Hematopoietic multipotent progenitor cell treated with erythropoietin and hydrocortisone succinate and interleukin-3 and kit ligand, for 15 days (in vitro differentiated cells): ENCODE measurements at places on chromosomes 12 and 14.

GRCh38 chr12:13853471-13853870 is 127.9 kb downstream of the GRIN2B start:
- DNase-seq: no peak

DNA sequence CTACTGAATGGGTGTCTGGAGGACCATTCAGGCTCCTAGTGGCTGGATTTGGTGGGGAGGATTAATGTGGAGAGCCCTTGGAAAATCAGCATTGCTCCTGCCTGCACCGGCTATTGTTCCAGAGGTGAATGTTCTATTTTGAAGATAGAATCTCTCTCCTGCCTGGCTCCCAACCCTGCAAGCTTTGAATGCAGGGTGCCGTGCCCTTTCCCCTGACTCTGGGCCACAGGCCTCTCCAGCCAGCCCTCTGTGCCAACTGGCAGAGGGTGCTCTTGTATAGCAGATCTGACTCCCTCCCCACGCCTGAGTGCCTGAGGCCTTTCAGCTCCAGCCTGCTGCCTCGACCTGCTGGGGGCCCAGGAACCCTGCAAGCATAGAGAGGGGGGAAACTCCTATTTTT is 106.8 kb downstream of the TMEM260 start:
- no peak for DNase-seq

DNA sequence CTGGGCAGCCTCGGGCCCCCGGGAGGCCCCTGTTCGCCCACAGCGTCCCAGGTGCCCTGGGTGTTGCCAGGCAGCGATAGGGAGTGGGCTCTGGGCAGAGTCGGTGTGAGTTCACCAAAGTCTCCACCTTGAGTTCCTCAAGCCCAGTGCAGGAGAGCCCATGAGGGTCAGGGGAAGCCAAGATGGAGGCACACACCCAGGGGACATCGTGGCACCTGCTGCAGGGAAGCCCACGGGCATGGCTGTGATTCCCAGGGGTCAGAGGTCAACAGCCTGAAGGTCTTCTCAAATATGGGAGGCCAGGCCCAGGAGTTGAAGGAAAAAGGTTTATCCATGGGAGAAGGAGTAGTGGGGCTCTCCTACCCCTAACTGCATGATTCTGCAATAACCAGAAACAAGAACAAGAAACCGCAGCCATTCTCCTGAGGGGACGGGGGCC is 148.8 kb downstream of the ADGRD1 start:
- DNase-seq: no peak

- DNase-seq: no peak
These were observed 414.6 kb upstream of the PDE3A start for GRCh38 chr12:19953734-19954133.

DNA sequence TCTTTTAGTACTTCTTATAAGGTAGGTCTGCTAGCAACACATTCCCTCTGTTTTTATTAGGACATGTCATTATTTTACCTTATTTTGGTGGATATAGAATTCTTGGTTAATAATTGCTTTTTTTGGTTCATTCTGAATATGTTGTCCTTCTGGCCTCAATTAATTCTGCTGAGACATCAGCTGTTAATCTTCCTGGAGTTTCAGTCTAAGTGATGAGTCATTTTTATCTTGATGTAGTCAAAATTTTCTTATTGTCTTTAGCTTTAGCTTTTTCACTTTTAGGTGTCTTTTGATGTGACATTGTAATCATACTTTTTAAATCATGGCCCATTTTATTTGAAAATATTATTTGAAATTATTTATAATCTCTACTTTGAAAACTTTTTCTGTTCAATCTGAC is 104.9 kb upstream of the PMCH start:
- no peak for DNase-seq

DNA sequence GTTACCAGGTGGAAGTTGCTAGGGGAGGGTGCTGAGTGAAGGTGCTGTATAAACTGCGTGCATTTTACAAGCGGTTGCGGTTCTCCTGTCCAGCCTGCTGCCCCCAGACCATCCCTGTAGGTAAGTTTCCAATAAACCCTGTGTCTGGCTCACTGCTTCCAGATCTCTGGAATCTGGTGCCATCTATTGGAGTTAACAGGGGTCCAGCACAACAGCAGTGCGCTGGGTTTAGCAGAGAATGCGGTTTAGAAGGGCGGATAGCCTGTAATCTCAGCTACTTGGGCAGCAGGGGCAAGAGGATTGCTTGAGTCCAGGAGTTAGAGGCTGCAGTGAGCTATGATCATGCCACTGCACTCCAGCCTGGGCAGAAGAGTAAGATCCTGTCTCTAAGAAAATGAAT is 4.9 kb downstream of the AACS start:
- DNase-seq: no peak

GRCh38 chr14:75334549-75335051 is 56.0 kb downstream of the FOS start:
- DNase-seq: no peak

DNA sequence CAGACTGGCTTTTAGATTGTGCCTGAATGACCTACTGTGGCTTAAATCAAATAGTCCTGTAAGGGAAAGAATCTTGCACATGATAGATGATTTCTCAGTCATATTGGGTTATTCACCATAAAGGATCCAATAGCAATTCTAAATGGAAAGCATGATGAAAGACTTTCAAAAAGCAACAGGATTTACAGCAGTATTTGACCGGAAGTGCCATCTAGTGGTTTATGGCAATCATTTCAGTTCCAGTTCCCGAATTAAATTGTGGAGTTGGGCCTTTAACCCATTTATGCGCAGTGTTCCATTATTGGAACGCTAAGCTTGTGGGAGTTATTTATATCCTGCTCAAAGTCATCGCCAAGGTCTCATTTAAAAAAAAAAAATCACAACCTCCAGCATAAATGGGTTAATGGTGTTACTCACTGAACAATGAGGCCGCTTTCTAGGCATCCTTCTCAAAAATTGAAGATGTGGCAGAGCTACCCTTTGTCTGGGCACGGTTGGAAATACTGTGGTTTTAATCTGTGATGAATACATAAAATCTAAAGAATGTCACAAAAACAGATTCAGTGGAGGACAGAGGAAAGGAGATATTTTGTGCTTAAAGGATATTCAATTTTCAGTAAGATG is 60.8 kb upstream of the REP15 start:
- DNase-seq: no peak

DNA sequence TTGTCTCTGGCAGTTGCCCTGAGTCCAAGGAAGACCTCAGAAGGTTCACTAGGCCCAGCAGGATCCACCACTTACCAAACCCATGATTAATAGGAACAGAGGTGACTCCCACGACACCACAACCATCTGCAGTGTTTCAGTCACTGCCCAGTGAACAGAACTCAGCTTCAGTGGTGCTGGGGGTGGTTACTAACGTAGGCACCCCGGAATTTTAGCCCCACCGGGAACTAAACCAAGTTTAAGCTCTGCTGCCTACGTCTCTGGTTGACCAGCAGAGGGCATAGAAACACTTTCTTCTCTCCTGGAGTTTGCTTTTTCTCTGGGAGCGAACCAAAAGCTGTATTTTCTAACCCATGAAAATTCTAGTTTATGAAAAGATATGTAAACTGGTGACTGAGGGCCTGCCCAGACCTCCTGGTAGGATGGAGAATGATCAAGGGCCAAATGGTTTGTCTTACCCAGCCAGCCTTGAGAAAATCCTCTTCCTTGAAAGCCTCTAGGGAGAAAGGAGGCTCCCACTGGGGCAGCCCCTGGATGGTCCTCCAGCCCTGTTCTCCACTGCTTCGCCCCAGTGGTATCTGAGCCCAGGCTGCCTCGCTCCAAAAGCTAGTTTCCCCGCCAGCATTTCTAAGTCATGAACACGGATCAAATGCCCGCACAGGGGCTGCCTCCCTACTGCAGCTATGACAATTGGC is 379.8 kb downstream of the DPF3 start:
- DNase-seq: no peak

GRCh38 chr12:14614704-14615121 is 47.0 kb upstream of the PLBD1 start:
- no peak for DNase-seq

DNA sequence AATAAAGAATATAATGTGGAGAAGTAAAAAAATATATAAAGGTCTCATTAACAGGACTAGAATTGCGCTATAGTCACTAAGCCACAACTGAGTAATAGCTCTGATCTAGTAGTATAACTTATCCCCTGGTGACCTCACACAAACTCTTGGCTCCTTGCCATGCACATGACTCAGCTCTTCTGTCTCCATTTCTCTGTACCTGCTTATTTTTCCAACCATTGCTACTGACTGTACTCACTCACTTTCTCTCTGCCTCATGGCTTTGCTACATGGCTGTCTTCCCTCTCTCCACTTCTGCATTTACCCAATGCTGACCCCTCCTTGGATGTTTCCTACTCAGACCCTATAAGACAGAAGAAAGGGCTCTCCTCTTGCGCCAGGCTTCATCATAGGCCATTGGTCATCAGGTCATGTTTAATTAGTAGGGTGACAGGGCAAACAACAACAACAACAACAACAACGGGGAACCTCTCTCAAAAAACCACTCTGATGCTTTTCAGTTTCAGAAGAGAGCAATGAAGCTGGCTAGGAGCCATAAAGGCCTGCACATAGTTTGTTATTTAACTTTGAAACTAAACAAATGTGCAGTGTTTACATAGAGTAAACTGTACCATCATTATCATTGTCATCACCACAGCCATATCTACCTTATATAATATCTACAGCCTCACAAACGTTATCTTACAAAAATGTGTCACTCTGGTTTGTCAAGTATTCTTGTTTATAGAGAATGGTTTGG is 25.6 kb upstream of the KRAS start:
- DNase-seq: peak; percentile 84

DNA sequence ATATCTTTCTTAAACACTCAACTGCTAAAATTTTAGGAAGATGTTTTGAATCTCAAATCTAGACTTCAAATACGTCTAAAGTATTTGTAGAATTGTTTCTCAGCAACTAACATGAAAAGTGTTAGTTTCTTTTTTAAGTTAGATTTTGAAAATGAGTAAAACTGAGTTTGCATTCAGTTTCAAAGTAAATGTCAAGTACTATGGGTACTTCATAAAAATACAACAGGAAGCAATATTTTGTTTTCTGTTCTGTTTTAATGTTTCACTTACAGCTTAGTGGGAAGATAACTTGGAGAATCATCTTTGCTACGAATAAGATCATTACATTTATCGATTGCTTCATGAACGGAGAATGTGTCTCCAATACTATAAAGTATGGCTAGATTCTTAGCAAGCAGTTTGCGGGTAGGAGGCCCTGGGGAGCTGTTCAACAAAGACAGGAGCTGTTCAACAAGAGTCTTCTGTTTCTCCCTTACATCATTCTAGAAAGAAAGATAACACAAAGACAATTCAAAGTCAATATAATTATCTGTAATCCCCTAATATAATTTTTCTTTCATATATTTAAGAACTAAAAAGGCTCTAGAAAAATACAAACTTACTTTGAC is 20.2 kb downstream of the HEATR5A start:
- no peak for DNase-seq

GRCh38 chr14:84036840-84037239 is 1493.1 kb upstream of the FLRT2 start:
- no peak for DNase-seq

- no peak for DNase-seq
These were observed 28.7 kb downstream of the COX8C start for GRCh38 chr14:93375673-93376156.

- DNase-seq: no peak
These were observed 11.6 kb upstream of the C12orf75 start for GRCh38 chr12:105318651-105319483.

GRCh38 chr14:37599507-37600368 is 4.3 kb downstream of the TTC6 start:
- no peak for DNase-seq

DNA sequence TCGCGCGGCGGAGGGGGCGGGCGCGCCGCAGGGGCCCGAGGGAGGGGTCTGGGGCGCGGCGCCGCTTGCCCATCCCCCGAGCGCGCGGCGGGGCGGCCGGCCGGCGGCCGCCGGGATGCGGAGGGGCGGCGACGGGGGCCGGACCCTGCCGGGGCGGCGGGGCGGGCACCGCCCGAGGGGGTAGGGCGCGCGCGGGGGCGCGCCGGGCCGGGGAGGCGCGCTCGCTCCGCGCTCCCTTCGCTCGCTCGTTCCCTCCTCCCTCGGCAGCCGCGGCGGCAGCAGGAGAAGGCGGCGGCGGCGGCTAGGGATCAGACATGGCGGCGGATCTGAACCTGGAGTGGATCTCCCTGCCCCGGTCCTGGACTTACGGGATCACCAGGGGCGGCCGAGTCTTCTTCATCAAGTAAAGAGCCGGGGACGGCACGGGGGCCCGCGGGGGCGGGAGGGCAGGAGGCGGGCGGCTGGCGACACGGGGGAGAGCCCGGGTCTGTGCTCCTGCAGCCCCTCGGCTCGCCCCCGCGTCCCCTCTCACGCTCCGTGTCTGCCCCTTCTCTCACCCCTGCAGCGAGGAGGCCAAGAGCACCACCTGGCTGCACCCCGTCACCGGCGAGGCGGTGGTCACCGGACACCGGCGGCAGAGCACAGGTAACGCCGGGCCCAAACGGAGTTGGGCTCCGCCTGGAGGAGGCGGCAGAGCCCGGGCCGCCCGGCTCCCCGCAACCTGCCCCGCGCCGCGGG is at the start of gene PLEKHA5:
Gene PLEKHA5 (plus strand): TSS at position 248 of the 738 bp plus-strand sequence. CDS start 67 bp downstream, at position 315.
- DNase-seq: no peak

DNA sequence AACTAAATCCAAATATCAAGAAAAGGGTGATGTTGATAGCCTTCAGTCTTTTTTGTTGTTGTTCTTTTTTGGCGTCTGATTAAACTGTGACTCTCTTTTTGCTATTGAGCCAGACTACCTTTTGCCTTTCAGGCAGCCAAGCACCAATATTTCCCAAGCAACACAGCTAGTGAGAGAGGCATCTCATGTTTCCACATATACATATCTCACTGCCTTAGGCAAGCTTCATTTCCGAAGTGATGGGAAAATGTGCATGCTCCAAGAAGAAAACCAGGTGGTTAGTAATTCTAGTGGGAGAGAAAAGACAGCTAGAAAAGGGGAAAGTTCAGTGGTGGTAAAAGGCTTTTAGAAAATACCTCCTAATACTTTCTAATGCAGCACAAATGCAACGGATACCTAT is 277.7 kb downstream of the TMTC2 start:
- no peak for DNase-seq

DNA sequence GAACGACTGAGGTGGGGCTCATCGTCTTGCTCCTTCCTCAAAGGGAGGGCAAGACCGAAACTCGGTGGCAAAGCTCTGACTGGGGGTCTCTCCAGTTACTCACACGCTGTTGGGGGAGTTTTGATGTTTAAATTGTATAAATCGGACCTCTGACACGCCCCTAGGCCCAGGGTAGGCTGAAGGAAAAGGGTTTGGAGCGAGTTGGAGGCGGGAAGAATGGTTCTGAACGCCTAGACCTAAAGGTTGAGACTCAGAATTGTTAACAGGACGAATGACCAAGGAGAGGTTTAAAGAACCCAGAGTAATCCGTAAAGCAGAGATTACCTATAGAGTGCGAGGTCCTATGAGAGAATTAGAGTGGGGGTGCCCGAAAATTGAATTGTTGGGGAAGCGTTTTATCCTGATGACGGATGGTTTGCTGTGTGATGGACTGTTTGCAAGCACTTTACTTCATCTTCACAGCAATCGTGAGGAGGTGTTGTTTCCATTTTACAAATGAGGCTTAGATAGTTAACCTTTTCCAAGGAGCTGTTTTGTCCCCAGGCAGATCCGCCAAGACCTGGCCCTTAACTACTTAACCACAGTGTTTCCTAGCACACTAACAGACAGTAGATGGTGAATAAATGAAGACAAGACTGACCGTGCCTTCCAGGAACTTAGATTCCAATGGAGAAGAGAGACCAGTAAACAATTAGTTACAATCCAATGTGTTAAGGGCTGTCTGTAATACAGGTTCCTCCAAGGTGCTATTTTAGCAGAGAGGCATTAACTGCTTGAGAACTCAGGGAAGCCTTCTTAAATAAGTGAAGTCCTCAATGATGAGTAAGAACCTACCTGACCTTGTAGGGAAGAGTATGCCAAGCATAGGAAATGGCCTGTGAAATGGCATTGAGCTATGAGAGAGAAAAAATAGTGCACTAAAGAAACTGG is 929 bp upstream of the UBE2N start:
- DNase-seq: no peak
